Fibroblast of the conjunctiva (primary cell): ENCODE measurements at places on chromosomes 16 and 17.

DNA sequence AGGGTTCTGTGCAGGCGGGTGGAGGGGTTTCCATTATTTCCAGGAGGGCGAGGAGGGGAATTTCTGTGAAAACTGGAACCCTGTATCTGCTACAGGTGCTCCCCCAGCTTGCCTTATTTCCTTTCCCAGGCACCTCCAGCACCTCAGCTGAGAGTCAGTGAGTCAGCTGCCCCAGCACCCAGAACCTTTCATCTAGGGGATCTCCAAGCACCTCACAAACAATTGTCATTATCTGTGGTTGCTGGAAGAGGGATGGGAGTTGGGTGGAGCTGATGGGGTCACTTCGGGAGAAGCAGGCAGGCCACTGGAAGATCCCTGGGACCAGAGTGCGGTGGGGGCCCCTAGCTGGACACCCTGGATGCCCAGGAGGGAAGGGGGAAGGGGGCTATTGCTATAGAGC is 10.0 kb upstream of the CLUH start:
- no peak for DNase-seq

DNA sequence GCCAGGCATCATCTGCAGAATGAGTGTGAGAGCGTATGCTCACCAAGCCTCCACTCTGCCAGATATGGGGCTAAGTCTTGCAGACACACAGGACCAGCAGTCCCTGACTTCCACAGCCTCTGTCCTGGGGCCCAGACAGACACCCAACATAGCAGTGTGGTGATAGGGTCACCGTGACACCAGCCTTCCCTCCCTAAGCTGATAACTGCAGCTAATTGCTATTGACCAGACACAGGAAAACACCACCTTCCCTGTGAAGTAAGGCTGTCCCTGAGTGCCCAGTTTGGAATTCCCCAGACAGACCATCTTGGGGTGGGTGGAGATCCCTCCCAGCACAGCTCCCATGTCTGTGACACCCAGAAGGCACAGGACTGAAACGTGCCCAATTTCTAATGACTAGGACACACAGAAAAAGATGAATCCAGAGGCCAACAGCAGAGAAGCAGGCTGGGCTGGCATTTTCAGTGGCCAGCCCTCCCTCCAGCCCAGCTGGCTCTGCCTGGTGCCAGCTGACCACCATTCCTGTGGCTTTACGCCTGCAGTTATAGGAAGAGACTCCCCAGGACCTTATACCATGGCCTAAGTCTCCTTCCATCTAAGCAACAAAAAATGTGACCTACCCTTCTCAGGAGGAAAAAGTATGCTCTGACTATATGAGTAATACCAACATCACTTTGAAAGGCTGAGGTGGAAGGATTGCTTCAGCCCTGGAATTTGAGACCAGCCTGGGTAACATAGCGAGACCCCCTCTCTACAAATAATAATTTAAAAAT is 30.3 kb downstream of the ATPAF2 start:
- no peak for DNase-seq

GRCh38 chr16:67302076-67302475 is 22.7 kb downstream of the PLEKHG4 start:
- DNase-seq = no peak

- no peak for DNase-seq
Measured at GRCh38 chr16:19011169-19011731, 27.5 kb downstream of the TMC7 start.

- DNase-seq = no peak
Measured at GRCh38 chr17:71383091-71383490, 737.7 kb upstream of the SOX9 start.

DNA sequence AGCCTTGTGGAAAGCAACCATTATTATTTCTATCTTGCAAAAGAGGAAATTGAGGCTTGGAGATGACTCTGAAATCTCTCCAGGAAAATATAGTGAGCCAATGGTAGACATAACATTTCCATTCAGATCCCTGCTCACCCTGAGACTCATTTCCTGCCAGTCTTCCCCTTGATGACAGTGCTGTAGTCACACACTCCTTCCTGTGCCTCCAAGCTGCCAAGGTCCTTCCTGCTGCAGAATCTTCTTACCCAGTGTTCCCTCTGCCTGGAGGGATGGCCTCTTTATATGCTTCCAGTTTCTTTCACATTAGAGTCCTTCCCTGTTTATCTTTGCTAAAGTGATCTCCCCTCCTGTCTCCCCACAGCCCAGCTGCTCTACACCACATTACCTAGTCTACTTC is 648.1 kb downstream of the TOX3 start:
- no peak for DNase-seq

DNA sequence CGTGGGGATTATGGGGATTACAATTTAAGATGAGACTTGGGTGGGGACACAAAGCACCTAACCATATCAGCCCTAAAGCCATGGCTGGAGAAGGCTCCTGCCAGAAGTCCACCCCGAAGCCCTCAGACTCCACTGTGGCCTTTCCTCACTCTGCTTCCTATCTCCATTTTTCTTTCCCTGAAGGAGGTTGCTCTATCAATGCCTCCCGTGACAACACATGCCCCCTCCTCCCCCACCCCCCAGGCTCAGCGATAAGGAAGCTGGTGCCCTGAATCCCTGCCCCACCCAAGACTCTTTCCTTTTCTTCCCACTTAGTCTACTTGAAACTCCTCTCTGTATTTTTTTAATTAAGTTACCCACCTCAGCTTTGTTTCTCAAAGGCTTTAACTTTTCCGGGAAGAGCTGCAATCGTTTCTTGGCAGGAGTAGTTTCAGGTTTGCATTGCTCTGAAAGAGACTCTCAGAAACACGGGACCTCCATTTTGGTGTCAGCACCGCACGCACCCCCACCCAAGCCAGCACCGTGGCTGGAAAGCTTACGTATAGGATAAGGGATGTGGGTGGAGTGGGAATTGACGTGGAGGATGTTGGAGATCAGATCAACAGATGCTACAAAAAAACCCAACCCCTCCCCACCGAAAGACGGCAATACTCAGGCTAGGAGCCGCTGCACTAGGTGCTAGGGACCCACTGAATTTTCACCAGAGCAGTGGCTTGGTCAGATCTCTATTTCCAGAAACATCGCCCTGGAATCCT is 15.2 kb upstream of the CA4 start:
- no peak for DNase-seq

- no peak for DNase-seq
Measured at GRCh38 chr17:44549686-44550085, 7.6 kb upstream of the FZD2 start.

DNA sequence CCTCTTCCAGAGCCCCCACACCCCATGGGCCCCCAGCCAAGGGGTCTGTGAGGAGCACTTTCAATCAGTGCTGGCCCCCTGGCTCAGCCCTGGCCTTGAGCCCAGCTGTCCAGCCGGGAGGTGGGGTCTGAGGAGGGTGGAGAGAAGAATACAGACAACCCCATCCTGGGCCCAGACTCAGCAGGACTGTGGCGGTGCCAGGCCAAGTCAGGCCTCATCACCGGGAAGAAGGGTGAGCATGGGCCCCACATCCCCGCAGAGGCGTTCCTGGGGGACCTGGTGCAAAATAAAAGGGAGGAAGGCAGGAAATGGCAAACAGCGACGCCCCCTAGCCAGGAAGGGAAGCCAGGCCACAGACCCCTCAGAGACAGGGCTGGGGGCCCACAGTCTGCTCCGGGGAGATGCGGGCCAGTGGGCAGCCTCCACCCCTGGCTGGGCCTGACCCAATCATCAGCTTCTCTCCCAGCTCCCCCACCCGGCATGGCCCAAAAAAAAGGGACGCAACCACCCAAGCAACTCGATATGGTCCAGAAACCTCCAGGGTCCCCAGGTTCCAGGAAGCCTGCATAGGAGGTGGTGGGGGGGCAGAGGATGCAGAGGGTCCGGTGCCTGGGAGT is 20.6 kb downstream of the ZNF423 start:
- DNase-seq = no peak

DNA sequence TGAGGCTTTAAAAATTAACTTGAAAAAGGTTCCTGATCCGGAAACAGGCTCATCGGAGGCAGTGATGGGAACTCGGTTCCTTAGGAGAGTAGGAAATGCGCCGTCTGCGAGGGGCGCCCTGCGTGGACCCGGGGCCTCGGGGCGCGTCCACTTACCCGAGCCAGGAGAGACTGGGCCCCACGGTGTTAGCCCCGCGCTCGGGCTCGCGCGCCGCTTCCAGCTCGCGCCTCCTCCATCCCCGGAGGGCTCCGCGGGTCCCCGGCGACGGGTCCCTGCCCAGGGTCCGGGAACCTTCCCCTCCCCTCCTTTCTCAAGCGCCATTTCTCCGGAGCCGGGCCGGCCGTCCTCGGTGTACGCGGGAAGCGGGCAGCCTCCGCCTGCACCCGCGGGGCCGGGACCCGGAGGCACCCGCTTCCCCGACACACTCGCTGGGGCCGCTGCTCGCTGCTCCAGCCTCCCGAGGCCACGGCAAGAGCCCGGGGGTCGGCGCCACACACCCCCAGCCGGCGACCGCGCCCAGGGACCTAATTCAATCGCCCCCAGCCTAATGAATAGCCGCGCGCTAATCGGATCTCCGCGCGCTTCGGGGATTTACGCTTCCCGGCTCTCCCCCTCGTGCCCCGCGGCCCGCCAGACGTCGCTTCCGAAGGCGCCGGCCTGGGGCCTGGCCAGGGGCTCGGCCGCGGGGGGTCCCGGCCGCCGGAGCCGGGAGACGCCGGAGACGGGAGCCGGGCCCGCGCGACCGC is 2.2 kb upstream of the BAHCC1 start:
- no peak for DNase-seq

DNA sequence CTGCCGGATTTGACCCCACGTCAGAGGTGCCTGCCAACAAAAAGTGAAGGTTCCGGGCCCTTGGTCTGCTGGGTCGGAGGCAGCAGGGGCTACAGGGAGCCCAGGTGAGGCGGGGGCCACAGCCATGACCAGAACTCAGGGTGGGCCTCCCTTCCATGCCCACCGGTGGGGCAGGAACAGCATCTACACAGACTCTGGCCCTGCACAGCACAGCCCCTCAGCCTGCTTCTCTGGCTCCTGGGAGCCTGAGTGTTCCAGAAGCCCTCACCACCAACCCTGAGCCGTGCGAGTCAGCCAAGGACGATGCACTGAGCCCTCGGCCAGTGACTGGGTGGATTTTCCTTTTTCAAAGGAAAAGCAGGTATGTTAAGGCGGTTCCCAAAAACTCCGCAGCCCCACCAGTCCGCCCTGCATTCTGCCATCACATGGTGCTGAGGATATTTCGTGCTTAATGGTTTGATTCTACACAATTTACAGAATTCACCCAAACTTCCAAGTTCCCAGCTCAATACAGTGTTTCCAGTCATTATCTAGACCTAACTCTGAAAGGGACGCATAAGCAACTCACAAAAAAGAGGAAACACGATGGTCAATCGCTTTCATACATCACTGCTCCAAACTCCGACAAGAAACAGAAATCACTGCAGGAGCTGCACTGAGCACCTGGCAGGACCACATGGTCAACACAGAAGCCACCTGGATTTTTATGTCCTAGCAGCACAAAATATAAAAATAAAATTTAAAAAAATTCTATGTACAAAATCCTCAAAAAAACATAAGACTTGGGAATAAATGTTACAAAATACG is 19.4 kb upstream of the C16orf95 start:
- no peak for DNase-seq

- DNase-seq = no peak
Measured at GRCh38 chr17:76887802-76888201, 19.6 kb downstream of the MGAT5B start.

- no peak for DNase-seq
Measured at GRCh38 chr16:85058909-85059308, 31.3 kb downstream of the KIAA0513 start.
